ENCODE measurements at places on chromosomes 6 and 20.

GRCh38 chr6:44029444-44030185 lies 97.6 kb downstream of the MRPL14 start:
- no peak for DNase-seq

DNA sequence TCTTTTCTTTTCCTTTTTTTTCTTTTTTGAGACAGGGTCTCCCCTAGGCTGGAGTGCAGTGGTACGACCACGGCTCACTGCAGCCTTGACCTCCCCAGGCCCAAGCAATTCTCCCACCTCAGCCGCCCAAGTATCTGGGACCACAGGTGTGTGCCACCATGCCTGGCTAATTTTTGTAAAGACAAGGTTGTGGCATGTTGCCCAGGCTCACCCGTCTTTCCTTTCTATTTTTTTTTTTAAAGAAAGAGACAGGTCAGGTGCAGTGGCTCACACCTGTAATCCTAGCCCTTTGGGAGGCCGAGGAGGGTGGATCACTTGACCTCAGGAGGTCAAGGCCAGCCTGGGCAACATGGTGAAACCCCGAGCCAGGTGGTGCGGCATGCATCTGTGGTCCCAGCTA lies 16.6 kb downstream of the BANF2 start:
- no peak for DNase-seq

DNA sequence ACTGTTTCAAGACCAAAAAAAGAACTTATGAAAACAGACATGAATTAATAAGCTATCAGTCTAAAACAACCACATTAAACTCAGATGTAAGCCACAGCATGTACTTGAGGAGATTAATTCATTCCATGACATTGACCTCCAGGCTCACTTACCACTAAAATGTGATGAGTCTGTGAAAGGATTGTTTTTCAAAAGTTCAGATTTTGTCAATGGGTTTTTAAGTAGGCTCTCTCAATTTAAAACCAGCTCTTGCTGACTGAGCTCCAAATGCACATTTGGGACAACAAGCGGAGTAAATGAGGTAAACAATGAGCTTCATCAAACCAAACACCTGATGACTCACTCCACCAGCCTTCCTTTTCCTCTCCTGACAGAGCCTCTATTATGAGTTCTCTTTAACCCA lies 197.0 kb downstream of the SIM1 start:
- no peak for DNase-seq

DNA sequence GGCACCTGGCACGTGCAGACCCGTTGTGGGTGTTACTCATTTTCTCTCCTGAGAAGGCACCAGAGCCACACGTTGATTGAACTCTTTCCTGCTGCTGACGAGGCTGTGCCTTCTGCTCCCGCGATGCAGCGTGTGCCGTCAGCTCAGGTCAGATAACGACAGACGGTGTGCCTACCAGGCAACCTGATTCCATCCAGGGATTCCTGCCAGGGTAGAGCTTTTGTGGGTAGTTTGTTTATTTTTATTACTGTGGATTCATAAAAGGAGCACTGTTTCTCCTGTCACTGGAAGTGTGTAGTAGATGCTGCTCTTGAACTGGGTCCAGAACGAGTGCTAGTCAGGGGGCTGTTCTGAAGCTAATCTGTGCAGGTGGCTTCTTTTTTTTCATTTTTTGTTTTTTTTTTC lies 20.7 kb downstream of the PRPF6 start:
- DNase-seq: no peak

DNA sequence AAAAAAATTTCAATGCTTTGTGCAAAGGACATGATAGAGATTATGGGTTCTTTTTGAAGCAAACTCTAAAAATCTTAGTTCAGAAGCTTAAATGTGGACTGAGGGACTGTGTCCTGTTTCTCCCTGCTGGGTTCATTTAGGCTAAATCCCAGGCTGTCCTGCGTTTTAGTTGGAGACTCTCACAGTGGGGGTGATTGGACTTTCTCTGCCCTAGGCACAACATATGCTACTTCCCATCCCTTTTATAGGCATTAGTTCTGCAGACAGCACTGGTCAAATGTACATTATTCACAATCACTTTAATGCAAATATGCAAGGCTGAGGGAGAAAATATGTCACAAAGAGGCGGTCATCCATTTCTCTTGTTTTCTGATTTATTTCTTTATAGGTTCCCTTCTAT lies 71.3 kb downstream of the TFAP2B start:
- no peak for DNase-seq

DNA sequence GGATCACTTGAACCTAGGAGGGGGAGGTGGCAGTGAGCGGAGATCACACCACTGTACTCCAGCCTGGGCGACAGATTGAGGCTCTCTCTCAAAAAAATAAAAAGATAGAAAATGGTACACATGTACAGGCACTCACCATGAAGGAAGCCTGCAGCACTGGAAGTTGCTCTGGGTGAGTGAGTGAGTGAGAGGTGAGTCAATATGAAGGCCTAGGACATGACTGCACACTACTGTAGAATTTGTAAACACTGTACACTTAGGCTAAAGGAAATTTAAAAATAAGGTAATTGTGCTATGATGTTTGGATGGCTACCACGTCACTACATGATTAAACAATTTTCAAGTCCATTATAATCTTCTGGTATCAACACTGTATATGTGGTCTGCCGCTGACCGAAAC lies 216.2 kb downstream of the FOXC1 start:
- DNase-seq: no peak

- DNase-seq: no peak
Observed at GRCh38 chr20:3925899-3926638, 36.9 kb downstream of the PANK2 start.

DNA sequence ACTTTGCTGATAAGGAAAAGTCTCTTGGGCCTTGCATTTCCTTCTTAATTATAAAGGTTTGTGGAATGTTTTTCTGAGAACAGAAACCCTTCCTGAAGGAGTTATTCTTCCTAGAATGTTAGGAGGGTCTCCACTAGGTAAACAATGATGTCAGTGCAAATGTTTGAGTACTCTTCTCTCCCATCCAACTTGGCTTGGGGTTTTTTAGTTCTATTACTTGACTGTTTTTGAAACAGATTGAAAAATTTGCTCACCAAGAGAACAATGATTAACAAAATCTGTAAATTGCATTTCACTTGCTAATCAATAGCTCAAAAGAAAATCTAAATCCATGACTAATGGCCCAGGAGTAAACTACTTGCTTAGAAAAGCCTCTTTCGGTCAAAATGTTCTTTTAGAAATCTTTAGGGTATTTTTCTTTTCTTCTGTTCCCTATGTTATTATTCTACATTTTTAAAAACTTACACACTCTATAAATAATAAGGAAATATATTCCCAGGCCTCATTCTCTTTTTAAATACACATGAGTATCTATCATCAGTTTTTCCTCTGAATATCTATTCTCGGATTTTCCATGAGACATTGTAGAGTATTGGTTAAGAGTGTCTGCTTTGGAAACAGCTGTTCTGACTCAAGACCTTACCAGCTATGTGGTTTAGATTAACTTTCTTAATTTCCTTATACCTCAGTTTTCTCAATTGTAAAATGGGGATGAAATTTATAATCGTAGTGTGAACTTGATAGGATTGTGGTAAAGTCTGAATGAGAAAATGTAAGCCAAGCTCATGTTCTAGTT lies 234.2 kb upstream of the CITED2 start:
- no peak for DNase-seq

DNA sequence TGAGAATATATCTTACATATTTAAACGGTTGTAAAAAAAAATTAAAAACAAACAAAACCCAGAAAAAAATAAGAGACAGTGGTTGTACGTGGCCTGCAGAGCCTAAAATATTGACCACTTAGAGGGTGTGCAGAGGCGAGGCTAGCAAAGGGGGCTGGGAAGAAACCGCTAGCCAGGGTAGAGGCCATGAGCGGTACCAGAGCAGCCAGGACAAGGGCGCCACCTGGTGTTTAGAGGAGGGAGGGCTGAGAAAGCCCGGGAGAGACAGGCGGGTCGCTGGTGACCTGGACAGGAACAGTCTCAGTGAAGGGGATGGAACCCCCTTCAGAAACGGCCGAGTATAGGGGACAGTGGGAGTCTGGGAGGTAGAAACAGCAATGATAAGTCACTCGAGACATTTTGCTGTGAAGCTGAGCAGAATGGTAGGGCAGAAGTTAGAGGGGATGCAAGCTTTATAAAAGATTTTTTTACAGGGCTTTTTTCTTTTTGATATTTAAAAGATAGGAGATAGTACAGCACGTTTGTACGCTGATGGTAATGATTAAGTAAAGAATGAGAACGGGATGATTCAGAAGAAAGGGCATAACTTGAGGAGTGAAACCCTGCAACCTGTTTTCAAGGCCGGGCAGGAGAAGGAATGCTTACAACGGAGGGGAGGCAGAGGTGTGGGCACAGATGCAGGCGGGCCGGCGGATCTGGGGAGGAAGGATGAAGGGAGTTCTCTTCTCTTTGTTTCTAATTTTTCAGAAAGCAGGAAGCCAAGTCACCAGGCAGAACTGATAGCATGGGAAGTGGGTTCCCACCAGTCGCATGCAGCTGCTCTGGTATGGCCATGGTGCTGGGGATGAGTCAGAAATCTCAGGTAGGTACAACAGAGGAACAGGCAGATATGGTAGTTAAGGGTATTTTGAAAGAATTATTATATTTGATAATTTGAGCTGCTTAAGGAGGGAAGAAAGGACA lies 76.2 kb downstream of the FAM229B start:
- DNase-seq: peak; percentile 77

DNA sequence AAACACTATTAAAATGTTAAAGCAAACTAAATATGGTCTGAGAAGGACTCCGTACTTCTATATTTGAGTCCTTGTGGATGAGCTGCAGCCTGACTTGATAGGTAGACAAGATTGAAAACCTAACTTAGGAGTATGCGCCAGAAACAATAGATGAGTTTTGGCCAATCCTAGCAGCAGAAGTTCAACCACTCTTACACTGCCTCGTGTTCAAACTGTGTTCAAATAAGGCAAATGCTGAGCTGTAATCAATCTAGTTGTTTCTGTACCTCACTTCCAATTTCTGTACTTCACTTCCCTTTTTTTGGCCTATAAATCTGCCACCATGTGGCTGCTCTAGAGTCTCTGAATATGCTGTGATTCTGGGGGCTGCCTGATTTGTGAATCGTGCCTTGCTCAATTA lies 13.2 kb upstream of the SERINC1 start:
- DNase-seq: no peak

- DNase-seq: no peak
Observed at GRCh38 chr6:97288188-97288587, 5.2 kb upstream of the MMS22L start.

Data from stimulated activated CD4-positive, alpha-beta T cell treated with anti-CD3 and anti-CD28 coated beads, Interleukin-4, amount 100 ng/mL, for 1 hour (primary cell).